ENCODE measurements at places on chromosomes 5 and 9.

DNA sequence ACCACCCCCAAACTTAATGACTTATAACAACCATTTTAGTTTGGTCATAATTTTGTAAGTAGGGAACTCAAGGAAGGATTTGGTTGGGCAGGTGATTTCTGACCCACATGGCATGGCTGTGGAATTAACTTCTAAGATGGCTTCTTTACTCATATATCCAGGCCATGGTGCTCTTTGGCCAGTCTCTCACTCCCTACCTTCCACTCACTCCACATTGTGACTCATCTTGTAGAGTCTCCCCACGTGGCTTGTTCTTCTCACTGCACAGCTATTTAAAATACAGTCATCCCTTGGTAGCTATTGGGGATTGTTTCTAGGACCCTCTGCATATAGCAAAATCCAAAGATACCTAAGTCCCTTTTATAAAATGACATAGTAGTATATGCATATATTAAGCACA, 76.6 kb upstream of the MAST4 start:
- DNase-seq: no peak

DNA sequence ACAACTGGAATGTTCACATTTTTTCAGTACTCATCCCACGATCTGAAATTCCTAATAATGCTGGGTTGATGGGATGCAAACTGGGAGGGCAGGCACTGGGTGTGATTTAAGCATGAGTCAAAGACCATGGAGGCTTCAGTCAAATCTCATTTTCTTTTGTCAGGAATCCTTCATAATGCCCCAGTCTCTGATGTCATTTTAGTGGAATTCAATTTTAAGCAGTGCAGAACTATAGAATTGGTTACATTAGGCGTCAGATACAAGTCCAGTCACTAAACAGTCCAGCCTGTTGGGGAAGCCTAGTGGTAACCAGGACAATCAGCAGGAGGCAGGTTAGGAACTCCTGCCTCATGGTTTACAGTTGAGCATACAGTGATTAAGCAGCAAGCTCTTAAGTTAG, 41.0 kb upstream of the TMEM215 start:
- DNase-seq: no peak

- DNase-seq: no peak
Measured at GRCh38 chr5:28954074-28954473, 1915.7 kb upstream of the CDH9 start.

DNA sequence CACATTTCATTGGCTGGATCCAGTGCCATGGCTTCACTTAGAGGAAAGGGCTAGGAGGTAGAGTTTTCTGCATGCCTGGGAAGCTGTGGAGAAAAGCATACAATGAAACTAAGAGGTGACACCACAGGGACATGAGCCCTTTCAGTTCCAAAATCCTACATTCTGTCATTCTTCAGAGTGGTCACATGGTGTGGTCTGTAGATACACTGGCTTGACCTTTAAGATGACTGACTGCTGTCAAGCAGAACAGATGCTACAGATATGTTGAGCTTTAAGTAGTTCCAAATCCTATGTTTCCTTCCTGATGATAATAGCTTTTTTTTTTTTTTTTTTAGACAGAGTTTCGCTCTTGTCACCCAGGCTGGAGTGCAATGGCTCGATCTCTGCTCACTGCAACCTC, 26.2 kb downstream of the DMRT3 start:
- no peak for DNase-seq

DNA sequence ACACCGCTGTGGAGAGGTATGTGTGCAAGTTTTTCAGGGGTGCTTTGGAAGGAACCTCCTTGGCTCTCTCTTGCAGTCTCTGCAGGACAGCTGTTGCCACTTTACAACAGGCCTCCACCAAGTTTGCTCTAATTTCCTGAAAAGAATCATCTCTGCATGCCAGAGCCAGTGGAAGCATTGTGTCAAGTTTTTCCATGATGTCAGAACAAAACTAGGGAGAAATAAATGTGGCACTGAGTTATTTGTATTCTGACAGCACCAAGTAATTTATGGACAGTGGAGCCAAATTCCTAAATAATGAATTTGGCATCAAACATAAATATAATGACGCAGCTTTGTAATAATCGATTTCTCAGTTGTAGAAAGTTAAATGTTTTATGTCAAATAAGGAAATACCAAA, 146.9 kb downstream of the KIAA0825 start:
- DNase-seq: no peak

DNA sequence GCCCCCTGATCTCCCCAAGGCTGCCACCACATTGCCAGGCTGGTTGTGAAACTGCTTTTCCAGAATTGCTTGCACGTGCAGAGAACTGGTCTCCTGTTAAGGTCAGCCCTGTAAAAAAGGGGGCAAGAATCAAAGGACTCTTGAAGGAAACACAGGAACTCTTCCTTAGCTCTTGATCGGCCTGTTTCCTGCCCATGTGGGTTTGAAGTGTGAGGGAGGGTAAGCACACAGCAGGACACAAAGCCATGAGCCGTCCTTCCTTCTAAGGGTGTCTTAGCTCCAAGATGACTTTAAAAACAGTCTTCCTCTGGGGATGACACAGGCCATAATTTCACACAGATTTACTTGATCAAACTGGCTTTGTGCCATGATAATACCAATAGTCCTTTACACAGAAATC, 36.1 kb downstream of the TEK start:
- DNase-seq: no peak

DNA sequence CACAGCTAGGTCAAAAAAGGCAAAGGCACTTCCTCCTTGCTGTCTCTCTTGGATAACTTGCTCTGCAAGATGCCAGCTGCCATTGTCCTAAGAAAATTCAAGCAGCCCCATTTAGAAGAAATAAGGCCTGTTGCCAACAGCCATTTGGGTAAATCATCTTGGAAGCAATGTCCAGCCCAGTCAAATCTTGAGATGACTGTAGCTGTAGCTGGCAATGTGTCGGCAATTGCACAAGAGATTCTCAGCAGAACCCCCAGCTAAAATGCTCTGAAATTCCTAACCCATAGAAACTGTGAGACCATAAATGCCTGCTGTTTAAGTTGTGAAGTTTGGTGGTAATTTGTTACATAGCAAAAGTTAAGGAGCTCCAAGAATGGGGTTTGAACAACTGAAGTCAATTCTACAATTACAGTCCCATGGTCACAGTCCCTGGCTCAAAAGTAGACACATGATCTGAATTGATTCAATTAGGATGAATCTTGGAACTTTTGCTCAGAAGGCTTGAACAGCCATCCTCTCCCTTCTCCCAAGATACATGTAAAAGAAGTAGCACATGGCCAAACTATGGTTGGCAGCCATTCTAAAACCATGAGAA, 151.1 kb downstream of the MPDZ start:
- DNase-seq: no peak

GRCh38 chr9:130981756-130982137, 27.2 kb upstream of the LAMC3 start:
- DNase-seq: no peak

- no peak for DNase-seq
Measured at GRCh38 chr9:114086607-114087006, 8.5 kb upstream of the AMBP start.
